Smooth muscle cell of trachea (primary cell): ENCODE measurements at places on chromosomes 5 and 9. TPM values are rescaled to one million over a fixed set of nuclear protein-coding genes. Genes with fewer than 3 reads are reported as not detected.

The PJA2 gene
- 92.1 and 119 TPM in 2 replicates for total RNA-seq

The FOXD4L5 gene
- total RNA-seq = 0.15 and 0.17 TPM in 2 replicates

The BTNL3 gene
- total RNA-seq = not detected in 2 replicates

The PTPN3 gene
- under 0.01 and 0.17 TPM in 2 replicates for total RNA-seq

The CD274 gene
- 3.2 and 3.3 TPM in 2 replicates for total RNA-seq

The SLC1A1 gene
- 7.7 and 12.9 TPM in 2 replicates for total RNA-seq
